T-helper 9 cell (primary cell): ENCODE measurements at places on chromosomes 1 and 21.

- no peak for DNase-seq
Measured at GRCh38 chr1:17008208-17008855, 3.4 kb downstream of the ATP13A2 start.

DNA sequence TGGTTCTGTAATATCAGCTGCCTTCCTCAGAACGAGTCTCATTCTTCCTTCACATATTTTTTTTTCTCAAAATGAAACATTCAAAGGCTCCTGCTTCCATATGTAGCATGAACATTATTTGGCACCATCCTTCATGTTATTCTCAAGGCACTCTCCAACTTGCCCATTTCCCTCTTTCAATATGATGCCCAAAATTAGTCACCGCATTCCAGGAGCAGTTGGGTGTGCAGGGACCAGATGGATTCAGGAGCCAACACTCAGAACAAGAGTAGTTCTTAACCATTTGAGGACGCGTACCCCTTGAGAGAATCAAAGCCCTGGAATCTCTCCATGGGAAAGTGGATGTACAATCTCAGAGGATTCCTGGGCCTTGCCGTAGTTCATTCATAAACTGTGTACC is 50.3 kb downstream of the KCNK1 start:
- no peak for DNase-seq

- DNase-seq: no peak
Measured at GRCh38 chr1:8473891-8474300, 156.0 kb downstream of the SLC45A1 start.

GRCh38 chr21:42833859-42834725 is 45.2 kb downstream of the WDR4 start:
- DNase-seq: no peak

GRCh38 chr1:91712981-91713841 is 172.7 kb downstream of the TGFBR3 start:
- DNase-seq: no peak

DNA sequence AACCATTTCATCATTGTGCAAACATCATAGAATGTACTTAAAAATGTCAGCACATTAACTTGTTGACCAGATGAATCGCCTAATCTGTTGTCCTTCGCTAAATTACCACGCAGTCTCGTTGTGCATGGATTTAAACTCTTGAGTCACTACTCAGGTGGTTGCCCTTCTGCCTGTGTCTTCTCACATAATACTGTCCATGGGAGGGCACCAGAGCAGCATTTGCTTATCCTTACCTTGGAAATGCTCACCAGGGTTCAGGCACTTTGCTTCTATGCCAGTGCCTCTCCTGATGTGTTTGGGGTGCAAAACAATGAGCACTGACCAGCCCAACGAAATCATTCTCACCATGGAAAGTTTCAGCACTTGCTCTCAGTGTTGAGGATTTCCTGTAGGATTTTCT is 559.9 kb downstream of the RWDD3 start:
- no peak for DNase-seq

- no peak for DNase-seq
Measured at GRCh38 chr21:28923439-28923975, 69.2 kb downstream of the LTN1 start.

GRCh38 chr1:56866656-56867055 is 12.1 kb downstream of the C8A start:
- DNase-seq: no peak
